ENCODE measurements at places on chromosomes 3 and 15. TPM values are rescaled to one million over a fixed set of nuclear protein-coding genes. Genes with fewer than 3 reads are reported as not detected.

DNA sequence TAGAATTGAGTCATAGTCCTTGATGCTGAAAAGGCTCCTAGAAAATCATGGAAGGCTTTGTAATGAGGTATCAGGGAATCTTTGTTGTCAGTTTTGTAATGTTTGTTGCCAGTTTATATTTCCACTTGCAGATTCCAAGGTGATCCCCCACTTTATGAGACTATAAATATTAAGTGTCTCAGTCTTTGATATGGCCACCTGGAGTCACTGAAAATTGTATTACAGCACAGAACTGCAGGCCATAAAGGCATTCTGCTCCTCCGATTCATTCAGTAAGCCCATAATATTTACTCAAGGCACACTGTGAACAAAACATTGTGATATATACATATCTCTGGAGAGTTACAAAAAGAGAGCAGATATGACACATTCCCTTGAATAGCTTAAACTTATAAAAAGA lies 457.8 kb upstream of the ZNF385D start:
- no peak for DNase-seq

MAP1A gene
- total RNA-seq: 2.3 TPM

- DNase-seq: no peak
These were observed 143.2 kb upstream of the PRICKLE2 start for GRCh38 chr3:64368257-64369020.

ESYT3 gene
- not detected for total RNA-seq

CAMK1 gene
- 17.4 TPM for total RNA-seq

GRCh38 chr3:119783255-119783654 lies 1.4 kb downstream of the NR1I2 start:
- DNase-seq: no peak

ACSBG1 gene
- not detected for total RNA-seq

RNF13 gene
- 98.8 TPM for total RNA-seq

DNA sequence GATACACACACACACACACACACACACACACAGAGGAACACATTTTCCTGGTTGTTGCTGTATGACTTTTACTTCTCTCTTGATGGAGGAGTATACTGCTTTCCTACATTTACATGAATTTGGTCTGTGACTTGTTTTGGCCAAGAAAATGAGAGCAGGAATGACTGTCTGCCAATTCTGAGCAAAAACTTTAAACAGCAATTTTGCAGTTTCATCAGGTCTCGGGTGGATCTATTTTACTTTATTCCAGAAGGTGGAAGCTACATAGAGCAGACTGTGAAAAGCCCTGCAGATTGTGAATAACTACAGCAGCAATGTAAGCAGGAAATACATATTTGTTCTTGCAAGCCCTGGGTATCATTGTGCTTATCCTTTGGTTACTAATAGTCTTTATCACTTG lies 1350.0 kb upstream of the EPHA6 start:
- no peak for DNase-seq

SLC15A2 gene
- 7.2 TPM for total RNA-seq

- DNase-seq: no peak
These were observed 92.1 kb downstream of the HHLA2 start for GRCh38 chr3:108388136-108389132.

DNA sequence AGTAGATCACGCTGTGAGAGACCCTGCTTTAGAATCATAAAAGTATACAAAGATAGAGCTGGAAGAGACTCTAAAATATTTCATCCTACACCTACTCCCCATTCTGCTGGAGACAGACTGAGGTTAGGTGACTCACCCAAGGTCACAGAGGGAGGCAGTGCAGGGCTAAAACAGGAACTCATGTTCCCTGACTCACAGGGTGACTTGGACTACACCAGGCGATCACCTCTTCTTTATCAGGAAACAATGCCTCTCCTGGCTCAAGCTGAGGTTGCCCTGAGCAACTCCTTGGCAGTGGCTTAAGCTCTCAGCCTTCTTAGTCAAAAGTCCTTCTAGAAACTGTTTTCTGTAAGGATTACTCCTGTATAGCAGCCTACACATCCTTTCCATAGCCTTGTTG lies 26.4 kb upstream of the TNFAIP8L3 start:
- DNase-seq: no peak

GRCh38 chr3:144200004-144200403 lies 228.4 kb downstream of the DIPK2A start:
- DNase-seq: no peak

DNA sequence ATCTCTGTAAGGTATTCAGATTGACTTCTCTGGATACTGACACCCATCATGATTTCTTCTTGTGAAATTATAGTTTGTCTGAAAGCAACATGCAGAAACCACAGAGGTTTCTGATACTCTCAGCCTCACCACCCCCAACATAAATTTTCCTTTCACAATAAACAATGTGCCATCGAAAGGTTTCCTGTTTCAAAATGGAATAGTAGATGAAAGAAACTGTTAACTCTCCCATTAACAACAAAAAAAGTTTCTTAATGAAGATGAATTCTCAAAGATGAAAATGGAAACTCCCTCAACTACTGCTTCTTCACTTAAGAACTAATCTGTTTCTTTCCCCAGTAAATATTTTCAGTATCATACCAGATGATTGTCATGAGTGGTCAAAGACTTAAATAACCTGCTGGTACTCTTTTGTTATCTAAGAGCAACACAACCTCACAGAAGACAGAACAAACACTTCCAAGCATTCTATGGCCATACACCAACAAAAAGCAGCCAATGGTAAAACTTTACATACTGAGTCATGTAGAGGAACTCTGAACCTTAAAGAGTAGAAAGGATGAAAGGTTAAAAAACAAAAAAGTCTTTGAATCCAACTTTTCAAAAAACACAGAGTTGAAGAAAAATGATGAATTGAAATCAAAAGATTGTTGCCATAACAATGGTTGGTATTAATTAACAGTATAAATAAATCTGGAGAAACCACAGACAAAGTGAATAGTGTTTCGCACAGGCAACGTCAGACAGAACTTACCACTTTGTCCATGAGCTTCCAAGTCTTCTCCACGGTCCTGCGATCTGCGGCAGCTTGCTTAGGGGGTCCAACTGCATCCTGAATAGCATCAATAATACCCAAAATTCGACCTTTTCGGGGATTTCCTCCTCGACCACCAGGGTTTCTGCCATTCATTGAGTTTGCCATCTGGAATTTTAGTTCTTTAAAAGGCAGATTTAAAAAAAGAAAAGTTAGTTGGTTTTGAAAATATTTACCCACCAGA lies 1.9 kb downstream of the CBLB start:
- no peak for DNase-seq

DNA sequence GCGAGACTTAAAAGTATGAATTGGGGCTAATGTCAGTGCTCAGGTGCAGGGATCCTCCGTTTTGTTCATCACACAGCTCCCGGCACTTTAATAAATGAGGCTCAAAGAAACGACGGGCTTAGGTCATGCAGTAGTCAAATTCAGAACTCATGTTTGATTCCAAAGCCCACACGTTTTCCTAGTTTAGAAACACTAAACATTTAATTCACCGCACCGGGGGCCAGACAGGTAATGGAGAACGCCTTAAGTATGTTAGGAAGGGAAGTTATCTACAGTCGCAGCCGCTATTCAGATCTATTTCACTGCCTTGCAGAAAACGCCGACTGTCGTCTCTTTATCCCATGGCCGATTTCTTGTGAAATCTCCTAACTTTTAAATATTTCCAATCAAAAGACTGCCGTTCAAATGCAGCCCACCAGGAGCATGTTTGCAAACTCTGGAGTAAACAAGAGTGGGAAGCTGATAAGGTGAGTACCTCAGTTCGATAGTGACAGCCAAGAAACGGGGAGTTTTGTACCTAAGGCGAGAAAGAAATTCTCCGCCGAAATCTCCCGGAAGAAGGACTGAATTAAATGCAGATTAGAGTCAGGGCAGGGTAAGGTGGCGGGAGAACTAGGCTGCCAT lies 569 bp downstream of the HIGD2B start:
- DNase-seq: no peak

PPP1R14D gene
- not detected for total RNA-seq

DNA sequence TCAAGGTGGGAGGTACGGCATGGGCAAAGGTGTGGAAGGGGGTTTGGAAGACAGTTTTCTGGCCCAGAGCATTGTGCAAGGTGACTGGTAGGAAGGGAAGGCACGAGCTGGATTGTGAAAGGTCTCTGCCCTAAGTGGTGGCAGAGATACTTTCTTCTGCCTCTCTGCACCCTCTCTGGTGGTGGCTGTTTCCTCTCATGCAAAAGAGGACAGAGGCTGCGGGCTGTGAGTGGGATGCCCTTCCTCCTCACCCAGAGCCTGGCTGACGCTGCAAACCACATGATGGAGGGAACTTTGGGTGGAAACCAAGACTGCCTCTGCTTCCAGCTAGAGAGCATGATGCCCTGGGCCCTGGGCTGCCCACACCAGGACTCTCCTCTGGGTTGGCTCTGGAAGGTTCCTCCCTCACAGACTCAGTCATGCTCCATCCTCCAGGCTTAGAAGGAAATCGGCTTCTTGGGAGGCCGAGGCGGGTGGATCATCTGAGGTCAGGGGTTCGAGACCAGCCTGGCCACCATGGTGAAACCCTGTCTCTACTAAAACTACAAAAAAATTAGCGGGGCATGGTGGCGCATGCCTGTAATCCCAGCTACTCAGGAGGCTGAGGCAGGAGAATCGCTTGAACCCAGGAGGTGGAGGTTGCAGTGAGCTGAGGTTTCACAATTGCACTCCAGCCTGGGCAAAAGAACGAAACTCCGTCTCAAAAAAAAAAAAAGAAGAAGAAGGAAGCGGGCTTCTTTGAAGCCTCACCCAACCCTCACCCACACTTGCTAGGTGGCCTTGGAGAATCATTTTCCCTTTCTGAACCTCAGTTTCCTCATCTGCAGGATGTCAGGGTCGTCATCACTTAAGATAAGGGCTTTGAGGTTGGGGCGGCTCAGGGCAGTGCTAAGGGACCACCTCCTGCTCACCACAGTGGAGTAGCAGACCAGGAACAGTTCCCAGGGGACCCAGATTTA lies 8.3 kb downstream of the PSTPIP1 start:
- DNase-seq: peak; percentile 93

ALDH1A2 gene
- 4.5 TPM for total RNA-seq

GRCh38 chr15:75688278-75688557 lies 24.4 kb downstream of the CSPG4 start:
- no peak for DNase-seq

GRCh38 chr15:25092661-25093060 lies 137.9 kb downstream of the SNRPN start:
- no peak for DNase-seq

DNA sequence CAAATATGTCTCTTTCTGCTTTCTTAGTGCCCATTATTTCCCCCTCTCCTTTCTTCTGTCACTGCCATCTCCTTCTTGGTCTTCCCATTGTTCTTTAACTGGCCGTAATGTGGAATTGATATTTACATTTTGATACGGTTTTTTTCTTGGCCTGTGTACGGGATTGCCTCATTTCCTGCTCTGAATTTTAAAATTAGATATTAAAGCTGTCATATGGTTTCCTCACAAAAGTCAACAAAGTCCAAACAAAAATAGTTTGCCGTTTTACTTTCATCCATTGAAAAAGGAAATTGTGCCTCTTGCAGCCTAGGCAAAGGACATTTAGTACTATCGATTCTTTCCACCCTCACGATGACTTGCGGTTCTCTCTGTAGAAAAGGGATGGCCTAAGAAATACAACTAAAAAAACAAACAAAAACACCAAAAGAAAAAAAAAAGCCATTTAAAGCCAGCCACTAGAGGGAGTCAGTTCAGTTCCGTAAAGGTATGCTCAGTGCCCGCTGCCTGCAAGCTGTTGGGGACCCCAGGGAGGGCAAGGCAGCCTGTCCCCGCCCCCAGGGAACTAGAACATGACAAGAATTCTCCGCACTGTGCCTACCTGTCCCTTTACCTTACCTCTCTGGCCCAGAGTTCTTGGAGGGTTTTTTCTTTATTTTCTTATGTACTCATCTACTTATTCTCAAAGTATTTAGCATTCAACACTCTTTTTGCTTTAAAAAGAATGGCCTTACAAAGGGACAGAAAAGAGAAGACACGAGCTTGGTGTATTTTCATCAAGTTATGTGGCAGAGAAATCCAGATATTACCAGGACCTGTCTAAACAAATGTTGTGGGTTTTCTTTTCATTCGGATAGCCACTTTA lies 30.0 kb upstream of the NR2E3 start:
- DNase-seq: no peak

ADGRG7 gene
- total RNA-seq: not detected

DNA sequence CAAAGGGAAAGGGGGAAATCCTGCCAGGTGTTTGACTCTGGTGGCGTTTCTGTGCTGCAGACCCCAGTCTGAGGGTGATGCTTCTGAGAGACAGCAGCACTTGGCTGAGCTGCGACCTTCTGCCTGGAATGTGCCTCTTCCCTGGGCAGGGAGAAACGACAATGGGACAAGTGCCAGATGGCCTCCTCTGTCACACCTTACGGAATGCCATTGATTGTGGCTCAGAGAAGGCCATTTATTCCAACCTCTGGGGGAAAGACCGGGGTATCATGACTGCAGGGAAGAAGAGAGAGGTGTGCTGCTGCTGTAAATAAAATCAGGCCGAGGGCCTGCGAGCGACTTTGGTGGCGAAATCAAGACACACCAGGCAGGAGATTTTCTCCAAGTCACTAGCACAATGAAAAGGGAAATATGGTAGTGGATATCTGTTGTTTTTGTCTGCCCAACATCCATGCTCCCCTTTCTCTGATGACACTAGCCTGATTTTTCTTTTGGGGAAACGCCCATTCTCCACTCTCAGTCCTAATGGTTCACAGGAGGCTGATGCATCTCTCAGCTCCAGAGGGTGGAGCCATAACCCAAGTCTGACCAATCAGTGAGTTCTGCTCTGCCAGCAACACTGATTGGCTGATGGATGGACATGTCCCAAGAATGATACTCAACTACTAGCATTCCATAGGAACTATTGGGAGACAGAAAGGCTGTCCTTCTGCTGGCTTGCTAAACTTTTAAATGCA lies 336.1 kb downstream of the FOXP1 start:
- DNase-seq: no peak

- DNase-seq: no peak
These were observed 421 bp downstream of the BMF start for GRCh38 chr15:40108061-40108854.

GRCh38 chr3:11381141-11381540 lies 108.9 kb downstream of the ATG7 start:
- no peak for DNase-seq

DNA sequence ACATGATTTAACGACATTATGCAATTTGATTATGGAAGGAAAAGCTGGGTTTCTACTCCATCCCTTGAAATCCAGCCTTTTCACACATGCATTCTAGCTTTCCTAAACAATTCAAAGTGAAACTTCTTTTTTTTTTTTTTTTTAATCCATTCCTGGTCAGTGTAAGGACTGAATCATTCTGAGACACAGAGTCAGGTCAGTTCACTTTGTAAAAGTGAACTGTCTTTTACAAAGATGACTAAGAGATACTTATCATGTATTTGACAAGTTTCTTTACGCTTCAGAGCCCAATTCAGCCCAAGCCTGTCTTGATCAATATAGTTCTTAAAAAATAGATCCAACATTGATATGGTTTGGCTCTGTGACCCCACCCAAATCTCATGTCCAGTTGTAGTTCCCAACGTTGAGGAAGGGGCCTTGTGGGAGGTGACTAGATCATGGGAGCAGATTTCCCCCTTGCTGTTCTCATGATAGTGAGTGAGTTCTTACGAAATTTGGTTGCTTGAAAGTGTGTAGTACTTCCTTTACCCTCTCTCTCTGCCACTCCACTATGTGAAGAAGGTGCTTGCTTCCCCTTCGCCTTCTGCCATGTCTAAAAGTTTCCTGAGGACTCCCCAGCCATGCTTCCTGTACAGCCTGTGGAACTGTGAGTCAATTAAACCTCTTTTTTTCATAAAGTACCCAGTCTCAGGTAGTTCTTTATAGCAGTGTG lies 345.6 kb upstream of the THBS1 start:
- no peak for DNase-seq

GRCh38 chr3:196942915-196943277 lies 568 bp upstream of the NCBP2 start:
- DNase-seq: no peak

All from spleen (tissue), 13 donors.